ENCODE measurements at places on chromosomes 11 and 22. TPM values are rescaled to one million over a fixed set of nuclear protein-coding genes. Genes with fewer than 3 reads are reported as not detected.

The PLAAT5 gene
- 0.92 TPM for total RNA-seq

The SOX6 gene
- 75.7 TPM for total RNA-seq

The TEF gene
- total RNA-seq, result 8.9 TPM

GRCh38 chr11:31558001-31558400 lies 48.4 kb downstream of the ELP4 start:
- no peak for DNase-seq

- no peak for DNase-seq
These were observed 101.8 kb downstream of the LUZP2 start for GRCh38 chr11:24598641-24599040.

GRCh38 chr11:7536100-7536499 lies 22.3 kb downstream of the PPFIBP2 start:
- DNase-seq, result peak; percentile 46

DNA sequence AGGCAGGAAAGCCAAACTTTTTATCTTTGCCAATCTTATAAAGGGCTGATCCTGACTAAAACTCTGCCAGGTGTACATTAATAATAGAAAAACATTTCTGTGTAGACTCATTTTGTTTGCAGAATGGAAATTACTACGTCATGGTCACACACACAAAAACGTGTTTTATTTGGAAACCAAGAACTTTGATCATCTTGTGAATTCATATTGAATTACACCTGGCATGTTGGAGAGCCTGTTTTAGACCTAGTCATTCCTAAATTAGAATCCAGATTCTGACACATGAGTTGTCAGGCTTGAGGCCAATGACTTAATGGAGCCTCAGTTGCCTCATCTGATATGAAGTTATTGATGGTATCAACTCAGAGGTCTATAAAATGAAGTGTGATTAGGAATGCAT lies 235.6 kb upstream of the TENM4 start:
- no peak for DNase-seq

DNA sequence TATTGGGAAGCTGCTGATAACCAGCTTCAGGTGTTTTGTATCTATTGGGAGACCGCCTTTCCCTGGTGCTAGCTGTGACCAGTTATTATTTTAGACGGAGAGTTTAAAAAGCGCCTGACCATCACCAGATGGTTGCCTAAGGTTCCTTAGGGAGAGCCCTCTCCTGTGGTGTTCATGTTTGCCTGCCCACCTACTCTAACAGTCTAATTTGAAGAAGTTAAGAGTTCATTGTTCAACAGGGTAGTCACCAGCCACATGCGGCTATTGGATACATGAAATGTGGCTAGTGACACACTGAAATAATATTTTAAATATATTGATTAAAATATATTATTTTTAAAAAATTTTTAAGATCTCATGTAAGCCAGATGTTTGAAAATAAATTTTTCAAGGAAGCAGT lies 71.3 kb upstream of the SLN start:
- no peak for DNase-seq

Data from hepatocyte (in vitro differentiated cells).